NCI-H1092 treated with DMSO at 0.1 percent for 48 hours (cell line): ENCODE measurements at places on chromosomes 5 and 9.

GRCh38 chr5:169183576-169183975, 117.4 kb downstream of the SLIT3 start:
- DNase-seq, result no peak

DNA sequence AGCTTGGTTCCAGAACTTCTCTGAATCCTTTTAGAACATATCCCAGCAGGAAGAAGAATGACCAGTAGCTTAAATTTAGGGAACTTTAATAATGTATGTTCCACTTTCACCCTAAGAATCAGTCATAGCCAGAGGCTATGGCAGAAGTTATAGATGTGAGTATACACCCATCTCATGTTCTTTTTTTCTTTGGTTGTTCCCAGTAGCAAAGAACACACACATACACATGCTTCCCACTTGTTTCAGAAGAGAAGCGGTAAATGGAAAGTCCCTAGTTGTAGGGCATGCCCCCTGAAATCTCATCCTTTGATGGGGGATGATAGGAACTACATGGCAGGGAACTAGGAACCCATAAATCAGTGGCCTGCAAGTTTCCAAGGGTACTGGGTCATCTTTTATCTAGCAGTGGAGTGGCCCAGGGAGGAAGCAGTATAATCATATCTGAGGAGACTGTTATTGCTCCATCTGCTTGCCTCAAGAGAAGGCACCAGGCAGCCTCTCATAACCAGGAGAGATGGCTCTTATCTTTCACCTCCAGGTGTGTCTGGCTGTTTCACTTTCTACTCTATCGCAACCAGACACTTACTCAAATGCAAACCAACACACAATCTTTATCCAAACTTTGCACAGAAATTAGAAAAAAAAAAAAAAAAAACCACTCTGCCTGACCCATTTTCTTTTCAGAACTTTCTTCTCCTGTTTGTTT, 109.5 kb downstream of the SNCAIP start:
- no peak for DNase-seq

GRCh38 chr9:14393418-14393817, 79.5 kb upstream of the NFIB start:
- no peak for DNase-seq

DNA sequence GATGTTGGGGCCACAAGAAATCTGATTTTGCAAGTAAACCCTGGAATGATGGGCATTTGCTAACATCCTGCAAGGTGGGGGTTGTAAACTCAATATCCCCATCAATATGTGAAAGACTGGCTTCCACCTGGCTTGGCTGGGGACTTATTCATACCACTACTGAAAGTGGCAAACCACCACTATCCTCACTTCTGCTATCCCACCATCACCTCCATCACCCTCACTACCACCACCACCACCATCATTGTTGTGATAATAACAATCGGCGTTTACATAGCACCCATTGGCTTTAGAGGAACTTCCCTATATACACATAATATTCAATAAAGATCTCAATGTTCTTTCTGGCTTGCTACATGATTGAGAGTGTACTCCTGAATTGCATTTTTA, 224.7 kb upstream of the DAP start:
- DNase-seq, result no peak

DNA sequence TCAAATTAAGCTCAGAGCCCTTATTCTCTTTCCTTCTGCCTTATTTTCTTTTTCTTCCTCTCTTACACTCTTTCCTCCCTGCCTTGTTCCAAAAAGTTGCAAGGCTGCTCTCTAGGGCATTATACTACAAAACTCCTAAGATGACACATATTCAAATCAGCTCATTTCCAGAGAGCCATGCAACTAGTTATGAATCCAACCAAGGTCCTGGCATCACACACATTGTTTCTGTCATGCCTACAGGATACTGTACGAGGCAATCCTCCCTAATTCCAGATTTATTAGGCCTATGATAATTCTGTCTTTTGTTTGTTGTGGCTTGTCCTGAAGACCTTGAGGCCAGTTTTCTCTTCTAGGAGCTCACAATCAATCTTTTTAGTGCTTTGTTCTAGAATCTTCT, 87.0 kb upstream of the TBCA start:
- DNase-seq, result no peak

- no peak for DNase-seq
These were observed 1.4 kb upstream of the LARP1 start for GRCh38 chr5:154753792-154754191.

DNA sequence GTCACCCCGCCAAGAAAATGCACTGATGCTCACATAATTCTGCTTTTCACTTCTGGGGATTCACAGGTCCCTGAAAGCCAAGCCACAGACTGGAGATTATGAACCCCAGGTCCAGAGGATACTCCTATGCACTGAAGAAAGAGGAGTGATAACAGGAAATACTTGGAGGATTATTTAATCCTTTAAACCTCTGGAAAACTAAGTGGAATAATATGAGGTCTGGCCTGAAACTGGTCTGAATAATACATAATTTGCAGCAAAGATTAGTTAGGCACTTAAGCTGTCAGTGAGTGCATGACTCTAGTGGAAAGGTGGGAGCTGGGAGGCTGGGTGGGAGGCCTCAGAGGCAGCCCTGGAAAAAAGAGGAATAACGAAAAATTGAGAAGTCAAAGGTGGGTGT, 45.7 kb downstream of the MARCHF3 start:
- DNase-seq, result no peak
